ENCODE measurements at places on chromosomes 7 and 10. TPM values are rescaled to one million over a fixed set of nuclear protein-coding genes. Genes with fewer than 3 reads are reported as not detected.

DNA sequence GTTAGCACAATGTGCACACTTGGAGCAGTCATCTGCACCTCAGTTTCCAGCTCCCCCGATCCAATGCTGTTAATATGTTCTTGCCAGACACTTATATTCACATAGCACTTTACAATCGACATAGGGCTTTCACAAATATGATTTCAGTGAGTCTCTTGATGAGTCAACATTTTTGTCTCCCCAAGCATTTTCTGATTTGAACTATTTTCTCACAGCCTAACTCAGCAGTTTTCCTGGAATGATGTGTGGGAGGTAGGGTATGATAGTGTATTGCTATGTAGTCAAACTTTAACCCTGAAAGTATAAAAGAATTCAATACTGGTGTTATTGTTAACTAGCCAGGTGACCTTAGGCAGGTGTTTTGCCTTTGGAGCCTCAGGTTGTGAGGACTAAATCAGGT is 82.5 kb upstream of the LRGUK start:
- DNase-seq: no peak

DNA sequence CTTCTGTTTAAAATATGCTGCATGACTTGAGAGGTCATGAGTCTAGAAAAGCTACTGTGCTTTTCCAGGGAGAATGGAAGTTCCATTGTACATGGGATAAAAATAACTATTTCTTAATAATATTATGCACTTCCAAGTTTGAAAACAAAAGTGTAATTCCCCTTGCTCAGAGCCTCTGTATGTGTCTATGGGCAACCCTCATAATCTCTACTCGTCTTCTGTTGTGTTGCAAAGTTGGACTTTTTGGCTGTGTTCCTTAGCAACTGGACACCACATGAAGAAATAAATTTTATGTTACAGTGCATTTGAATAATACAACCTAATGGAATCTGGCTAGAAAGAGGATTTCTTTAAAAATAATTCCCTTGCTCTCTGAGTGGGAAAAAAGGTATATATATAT is 242.6 kb downstream of the TWIST1 start:
- no peak for DNase-seq

DNA sequence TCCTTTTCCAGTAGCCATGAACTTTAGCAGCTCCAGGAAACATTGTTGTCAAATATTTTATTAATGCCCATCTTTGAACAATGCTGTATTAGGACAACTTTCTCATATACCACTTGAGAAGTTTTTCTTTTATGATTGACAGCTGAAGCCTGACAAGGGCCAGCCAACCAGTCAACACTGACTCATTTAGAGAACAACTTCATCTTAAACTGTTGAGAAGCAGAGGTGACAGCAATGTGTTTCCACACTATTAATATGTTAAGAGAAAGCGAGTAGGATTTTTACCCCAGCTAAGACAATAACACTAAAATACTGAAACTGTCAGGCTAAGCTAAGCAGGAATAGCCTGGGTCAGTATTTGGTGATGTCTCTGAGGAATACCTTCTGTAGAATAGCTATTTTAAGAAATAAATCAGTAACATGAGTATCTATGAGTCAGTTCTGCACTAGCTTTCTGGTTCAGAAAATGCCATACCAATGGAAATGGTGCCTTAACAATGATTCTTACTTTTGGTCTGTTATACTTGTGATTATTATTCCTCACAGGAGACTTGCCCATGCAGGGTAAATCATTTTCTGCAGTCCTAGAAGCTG is 168.8 kb upstream of the POT1 start:
- DNase-seq: no peak

GRCh38 chr10:116272440-116273283 is at the start of gene GFRA1:
TSS of gene GFRA1 (minus strand) at chr10:116273206. CDS start at chr10:116272029, 1,177 bp downstream.
- DNase-seq: no peak

- DNase-seq: no peak
Measured at GRCh38 chr10:61047081-61047480, 103.1 kb upstream of the RHOBTB1 start.

DNA sequence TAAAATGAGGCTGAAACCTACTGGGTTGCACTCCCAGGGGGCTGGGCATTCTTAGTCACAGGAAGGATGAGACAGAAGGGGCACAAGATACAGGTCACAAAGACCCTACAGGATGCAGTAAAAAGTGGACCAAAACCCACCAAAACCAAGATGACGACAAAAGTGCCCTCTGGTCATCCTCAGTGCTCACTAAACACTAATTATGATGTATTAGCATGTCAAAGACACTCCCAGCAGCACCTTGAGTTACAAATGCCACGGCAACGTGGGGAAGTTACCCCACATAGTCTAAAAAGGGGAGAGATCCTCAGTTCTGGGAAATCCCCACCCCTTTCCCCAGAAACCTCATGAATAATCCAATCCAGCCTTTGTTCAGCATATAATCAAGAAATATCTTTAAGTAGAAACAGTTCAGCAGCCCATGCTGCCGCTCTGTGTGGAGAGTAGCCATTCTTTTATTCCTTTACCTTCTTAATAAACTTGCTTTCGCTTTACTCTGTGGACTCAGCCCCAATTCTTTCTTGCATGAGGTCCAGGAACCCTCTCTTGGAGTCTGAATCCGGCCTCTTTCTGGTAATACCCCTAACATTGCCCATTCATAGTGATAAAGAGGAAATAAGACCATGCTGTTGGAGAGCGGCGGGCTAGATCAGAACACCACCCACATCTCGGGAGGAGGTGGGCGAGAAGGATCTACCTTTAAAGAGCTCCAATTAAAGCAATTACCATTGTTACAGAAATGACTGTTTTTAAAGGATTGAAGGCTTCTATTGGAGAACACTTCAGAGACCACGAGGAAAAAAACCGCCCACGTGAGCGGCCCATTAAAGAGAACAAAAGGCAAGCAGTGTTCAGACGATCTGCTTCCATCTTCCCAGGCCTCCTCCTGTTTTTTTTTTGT is 170.9 kb downstream of the USP6NL start:
- no peak for DNase-seq

The DOCK1 gene
- not detected for total RNA-seq

The CALHM1 gene
- 0.40 TPM for total RNA-seq
